Astrocyte of the hippocampus (primary cell): ENCODE measurements at places on chromosomes 6 and 20.

- DNase-seq, result no peak
Observed at GRCh38 chr6:3057063-3057770, 11.1 kb upstream of the RIPK1 start.

- no peak for DNase-seq
Observed at GRCh38 chr20:4127344-4127743, 112.0 kb upstream of the RNF24 start.

- DNase-seq, result no peak
Observed at GRCh38 chr20:58546756-58547622, 31.8 kb upstream of the APCDD1L start.

DNA sequence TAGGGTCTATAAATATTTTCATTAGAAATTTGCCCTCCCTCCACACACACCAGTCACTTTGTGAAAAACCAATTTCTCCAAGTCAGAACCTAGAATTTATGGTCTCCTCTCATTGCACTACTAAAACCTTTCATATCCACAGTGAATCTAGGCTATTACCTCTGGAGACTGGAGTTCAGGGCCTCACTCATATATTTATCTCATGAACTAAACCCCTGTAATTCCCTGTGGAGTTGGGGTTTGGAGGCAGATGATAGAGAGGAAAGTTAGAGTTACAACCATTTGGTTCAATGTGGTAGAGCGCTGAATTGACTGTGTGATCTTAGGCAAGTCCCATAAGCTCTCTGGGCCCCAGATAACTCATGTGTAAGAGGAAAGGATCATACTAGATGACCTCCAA, 18.2 kb upstream of the CEP85L start:
- no peak for DNase-seq

- no peak for DNase-seq
Observed at GRCh38 chr20:17460119-17460518, 71.1 kb downstream of the BFSP1 start.

- no peak for DNase-seq
Observed at GRCh38 chr6:159898519-159898918, 7.7 kb downstream of the MAS1 start.

DNA sequence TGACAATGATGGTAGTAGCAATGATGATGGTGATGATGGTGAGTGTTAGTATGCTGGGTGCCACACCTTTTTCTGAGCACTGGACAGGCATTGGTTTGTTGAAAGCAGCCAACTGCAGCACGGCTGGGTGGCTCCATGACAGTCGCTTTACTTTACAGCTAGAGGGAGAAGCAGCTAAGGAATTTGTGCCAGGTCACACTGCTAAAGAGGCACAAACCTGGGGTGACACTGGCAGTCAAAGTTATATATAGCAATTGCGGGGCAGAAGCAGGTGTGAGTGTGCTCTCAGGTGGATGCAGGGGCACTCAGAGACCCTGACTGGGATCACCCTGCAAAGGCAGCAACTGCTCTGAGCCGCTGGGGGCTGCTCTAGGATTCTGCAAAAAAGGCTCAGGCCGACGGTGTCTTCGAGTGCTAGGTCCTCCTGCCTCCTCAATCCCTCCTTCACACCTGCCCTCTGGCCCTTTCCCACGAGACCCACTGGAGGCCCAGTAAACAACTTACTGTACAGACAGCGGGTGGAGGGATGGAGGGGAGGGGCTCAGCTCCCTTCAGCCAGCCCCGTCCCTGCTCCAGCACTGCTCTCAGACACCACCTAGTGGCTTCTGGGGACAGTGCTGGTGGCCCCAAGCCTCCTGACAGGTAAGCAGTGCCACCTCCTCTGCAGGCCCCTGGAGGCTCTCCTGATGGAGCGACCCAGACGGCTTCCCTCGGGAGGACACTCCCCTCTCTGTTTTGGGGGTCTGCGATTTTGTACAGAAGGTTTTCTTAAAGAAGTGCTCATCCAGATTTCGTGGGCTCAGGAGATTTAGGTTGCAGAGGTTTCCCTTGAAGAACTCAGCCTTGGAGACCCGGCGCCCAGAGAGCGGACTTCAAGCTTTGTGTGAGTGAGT, 4.4 kb upstream of the RPS21 start:
- DNase-seq, result peak; percentile 90

DNA sequence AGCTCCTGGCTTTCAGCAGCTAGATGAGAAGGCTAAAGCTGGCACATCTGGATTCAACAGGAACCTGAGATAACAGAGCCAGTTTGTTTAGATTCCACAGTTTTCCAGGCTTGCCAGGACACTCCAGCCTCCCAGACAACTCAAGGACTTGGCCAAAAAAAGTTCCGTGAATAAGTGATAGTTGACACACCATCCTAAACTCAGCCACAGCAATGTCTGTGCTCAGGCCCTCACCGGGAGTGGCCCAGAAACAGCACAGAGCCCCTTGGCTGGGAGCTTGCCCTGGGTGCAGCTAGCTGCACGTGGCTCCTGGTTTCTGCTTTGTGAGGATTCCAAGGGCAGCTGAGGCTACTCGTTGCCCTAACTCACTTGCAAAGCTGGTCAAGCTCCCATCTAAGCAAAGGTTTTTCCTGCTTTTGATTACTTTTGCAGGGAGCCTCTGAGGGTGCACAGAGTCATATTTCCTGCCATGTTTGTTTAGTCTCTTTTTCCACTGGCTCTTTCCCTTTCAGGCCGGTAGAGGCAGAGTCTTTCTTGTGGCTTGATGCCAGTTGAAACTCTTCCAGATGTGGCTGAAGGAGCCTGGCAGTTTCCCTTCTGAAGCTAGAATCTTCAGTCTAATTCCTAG, 118.3 kb upstream of the ECI2 start:
- peak; percentile 76 for DNase-seq

DNA sequence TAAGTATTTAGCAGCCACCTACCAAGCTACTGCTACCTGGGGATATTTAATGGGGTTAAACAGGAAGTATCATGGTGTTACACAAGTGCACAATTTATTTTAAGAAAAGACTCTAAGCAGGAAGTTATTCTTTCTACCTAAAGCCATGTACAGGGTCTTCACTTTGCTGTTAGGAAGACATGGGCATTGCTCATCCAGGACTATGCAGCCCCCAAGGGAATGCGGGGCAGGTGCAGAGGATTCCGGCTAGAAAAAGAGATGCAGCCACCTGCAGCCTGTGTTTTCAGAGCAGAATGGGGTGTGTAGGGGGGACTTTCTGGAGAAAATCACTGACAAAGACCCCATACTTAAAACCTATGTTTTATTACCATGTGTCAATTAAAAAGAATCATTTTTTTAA, 399.1 kb upstream of the NOX3 start:
- DNase-seq, result no peak

DNA sequence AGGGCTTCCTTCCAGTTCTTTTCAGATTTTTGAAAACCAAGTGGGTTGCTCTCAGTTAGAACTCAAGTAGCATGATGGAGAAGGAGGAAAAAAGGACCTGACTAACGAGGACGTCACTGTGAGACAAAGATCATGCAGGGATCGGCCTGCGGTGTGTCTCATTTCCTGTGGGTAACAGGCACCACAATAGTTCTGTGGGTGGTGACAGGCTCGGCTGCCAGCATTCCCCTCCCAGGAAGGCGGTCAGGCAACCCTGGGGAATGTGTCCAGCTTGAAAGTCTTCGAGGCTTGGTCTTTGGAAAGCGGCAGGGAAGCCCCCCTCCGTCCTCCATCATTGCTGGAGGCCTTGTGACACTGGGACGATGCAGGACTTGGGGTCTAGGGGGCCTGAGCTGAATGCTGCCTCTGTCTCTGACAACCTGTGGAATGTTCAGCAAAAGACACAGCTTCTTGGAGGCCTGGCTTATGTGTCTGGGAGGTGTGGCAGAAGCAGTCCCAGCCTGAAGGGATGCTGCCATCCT, 121.0 kb downstream of the BCAS1 start:
- peak; percentile 95 for DNase-seq

GRCh38 chr6:68114463-68115047, 520.5 kb upstream of the ADGRB3 start:
- no peak for DNase-seq
